ENCODE measurements at places on chromosomes 12 and 14.
A peak's percentile ranks its signal among the peaks of the same experiment; 100 is the strongest.

- DNase-seq: no peak
Observed at GRCh38 chr12:25529738-25530137, 23.3 kb downstream of the LMNTD1 start.

DNA sequence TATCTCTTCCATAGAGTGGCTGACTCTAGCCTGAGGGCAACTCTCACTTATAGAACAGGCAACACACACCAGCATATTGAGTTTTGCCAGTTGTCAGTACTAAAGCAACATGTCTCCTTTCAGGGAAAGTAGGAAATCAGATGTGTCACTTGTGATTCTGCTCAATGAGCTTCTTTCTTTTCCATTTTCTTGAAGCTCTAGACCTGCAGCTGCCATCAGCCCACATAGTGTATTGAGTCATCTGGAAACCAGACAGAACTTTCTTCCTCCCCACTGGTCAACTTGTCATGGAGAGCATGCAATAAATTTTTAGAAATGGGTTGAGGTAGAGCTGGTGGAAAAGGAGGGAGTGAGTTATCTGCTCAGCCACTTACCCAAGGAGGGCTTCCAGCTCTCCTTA lies 209.0 kb upstream of the PLEKHG7 start:
- no peak for DNase-seq

- no peak for DNase-seq
Observed at GRCh38 chr14:95711476-95712176, 2.3 kb downstream of the TCL1A start.

- DNase-seq: peak; percentile 45
Observed at GRCh38 chr14:53295985-53296582, 143.0 kb upstream of the DDHD1 start.

- DNase-seq: no peak
Observed at GRCh38 chr12:79885911-79886490, 48.9 kb downstream of the PPP1R12A start.

- DNase-seq: no peak
Observed at GRCh38 chr14:56378475-56378877, 201.1 kb upstream of the TMEM260 start.

DNA sequence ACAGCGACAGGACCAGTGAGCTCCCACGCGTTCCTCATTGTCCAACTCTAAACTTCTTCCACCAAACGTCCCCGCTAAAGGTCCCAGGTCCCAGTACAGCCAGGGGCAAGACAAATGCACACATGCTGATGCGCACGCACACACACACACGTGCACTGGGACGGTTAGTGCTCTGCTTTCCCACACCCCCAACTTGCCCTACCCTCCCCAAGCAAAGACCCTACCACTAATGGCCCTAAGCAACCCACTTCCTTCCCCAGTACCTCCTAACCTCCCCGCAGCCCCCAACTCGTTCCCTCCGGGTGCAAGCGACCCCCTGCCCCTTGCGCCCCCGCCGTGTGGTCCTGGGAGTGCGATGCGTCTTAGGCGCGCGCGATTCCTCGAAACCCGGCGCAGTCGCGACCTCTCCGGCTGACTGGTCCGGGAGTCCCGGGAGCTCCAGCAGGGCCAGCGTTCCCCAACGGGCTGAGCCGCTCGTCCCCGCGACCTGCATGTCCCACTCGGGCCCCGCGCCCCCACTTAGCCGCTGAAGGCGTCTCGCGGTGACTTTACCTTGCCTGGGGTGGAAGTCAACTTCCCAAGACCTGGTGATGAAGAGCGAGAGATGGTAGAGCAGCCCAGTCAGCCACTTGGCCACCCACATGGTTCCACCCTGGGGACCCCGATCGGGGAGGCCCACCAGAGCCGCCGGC lies 578 bp downstream of the ADAMTS20 start:
- DNase-seq: no peak

DNA sequence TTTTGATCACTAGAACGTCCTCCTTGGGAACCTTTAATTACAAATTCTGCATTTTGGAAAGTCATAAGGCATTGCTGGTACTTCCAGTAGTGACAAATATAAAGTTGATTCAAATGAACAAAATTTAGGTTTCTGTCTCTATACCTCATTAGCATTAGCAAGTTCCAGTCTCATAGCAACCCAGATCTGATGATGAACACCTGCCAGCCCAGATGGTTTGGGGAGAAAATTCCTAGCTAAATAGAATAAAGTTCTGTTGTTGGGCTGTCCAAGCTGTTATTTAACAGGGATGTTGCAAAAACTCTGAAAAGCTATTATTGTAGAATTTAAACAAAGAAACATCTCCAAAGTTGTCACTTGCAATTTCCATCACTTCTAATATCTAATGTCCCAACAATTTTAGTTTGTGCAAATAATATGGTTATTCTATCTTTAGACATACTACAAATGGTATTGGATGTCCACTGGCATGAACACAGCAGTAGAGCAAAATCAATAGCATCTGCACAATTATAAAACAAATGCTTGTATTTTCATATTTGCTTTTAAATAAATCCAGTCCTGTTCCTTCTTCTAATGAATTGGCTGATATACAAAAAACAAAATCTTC lies 299.4 kb downstream of the SLC16A7 start:
- DNase-seq: no peak

GRCh38 chr12:1844661-1845409 lies 24.5 kb downstream of the LRTM2 start:
- no peak for DNase-seq

- DNase-seq: no peak
Observed at GRCh38 chr12:107126796-107127481, 33.6 kb upstream of the CRY1 start.

DNA sequence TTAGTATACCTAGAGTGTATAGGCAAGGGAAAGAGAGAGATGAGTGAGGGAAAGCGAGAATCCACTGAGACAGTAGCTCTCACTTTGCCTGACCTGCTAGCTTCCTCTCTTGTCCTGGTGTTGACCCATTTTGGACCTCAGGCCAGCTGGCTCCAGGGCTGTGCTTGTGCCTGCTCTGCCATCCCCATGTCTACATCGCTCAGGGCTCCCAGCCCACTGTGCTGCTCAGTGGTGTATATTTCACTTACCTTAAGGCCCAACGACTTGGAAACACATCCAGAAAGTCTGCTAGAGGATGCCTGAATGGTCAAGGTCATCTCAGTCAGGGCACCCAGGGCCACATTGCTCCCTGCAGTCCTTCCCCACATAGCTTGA lies 964 bp upstream of the SERPINA4 start:
- DNase-seq: no peak

GRCh38 chr12:130685250-130685787 lies 30.8 kb downstream of the RIMBP2 start:
- DNase-seq: no peak

- DNase-seq: no peak
Observed at GRCh38 chr12:98533723-98534251, 18.4 kb downstream of the TMPO start.

DNA sequence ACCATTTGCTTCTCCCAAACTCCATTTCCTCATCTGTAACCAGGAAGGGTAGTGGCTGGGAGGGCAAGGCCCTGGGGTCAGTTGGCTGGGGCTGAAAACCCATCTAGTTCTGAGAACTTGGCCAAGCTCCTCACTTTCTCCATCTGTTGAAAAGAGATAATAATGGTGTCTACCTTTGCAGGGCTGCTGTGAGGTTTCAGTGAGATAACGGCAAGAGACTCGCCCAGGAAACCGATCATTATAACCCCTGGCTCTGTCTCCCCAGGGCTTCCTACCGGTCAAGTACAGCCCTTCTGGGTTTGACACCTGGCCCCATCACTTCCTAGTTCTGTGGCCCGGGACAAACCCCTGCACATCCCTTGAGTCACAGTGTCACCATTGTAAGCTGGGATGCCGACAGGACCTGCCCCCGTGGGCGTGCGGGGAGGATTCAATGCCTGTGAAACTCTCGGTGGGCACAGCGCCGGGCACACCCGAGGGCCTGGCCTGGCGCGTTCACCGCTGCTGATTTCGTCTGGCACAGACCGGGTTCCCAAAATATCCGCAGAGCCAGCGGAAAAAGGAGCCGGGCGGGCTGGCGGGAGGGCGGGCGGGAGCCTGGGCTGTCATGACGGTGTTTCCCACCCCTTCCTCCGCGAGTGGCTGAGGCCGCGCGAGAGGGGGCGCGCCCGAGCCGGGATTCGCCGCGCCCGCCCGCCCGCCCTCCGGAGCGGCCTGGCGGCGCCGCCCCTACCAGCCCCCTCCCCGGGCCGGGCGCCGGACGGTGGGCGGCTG lies 4.4 kb downstream of the KMT5A start:
- peak; percentile 97 for DNase-seq

DNA sequence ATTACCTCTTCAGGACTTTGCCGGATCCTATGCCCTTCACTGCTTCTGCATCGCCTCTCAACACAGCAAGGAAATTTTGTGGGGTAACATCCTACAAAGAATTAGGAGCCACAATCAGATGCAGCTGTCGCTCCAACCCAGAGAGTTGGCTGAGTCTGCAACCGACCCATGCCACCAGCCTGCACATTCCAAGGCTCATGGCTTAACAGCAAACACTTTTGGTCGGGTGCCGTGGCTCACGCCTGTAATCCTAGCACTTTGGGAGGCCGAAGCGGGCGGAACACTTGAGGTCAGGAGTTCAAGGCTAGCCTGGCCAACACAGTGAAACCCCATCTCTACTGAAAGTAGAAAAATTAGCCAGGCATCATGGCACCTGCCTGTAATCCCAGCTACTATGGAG lies 32.3 kb downstream of the LGMN start:
- DNase-seq: no peak

DNA sequence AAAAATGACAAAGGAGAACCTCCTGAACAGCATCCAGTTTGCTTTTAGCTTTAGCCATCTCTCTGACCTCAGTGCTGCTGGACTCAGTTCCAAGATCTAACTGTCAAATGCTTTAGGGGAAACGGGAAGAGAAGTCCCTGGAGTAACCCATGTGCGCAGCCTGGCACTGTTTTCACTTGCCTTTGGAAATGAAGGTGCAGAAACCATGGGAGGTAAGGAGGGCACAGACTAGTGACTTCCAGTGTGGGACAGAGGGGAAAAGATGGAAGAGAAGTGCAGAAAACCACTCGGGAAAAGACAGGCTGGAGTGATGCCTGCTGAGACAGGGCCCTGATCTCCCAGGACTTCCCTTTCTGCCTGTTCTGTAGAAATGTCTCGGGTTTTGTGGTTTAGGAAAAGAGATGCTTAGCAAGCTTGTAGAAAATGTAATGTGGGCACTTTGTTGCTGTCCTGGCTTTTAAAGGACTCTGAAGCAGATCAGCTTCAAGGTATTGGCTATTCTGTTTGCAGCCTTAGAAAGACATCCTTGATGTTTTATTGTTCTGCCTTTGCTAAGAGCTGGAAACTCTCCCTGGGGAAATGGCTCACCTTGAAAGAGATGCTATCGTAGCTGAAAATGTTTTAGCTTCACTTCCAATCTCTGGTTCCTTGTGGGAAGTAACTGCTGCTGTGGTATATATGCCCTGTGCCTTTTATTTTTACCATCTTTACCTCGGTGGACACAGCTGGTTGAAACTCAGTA lies 124.6 kb upstream of the HIF1A start:
- DNase-seq: no peak

- DNase-seq: no peak
Observed at GRCh38 chr14:74346341-74346740, 1.9 kb upstream of the VRTN start.

DNA sequence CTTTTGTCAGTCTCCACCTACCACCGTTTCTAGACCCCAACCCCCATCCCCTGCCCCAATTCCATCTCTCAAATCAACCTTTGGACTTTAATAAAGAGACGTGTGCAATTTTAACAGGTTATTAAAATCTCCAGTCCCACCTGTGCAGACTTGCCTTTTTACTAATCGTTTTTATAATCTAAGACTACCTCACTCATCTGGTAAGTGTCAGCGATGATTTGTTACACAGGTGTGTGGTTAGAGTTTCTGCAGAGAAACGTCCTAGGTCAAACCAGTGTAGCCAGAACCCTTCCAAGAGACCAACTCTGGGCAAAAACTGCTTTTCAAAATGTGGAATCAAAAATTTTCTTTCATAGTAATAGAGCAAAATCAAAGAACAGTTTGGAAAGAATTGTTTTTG lies 60.4 kb upstream of the PELI2 start:
- no peak for DNase-seq

GRCh38 chr12:54340846-54341245 lies 15.9 kb downstream of the COPZ1 start:
- DNase-seq: no peak

GRCh38 chr14:49768301-49769121 lies 558 bp downstream of the KLHDC2 start:
- DNase-seq: peak; percentile 66

DNA sequence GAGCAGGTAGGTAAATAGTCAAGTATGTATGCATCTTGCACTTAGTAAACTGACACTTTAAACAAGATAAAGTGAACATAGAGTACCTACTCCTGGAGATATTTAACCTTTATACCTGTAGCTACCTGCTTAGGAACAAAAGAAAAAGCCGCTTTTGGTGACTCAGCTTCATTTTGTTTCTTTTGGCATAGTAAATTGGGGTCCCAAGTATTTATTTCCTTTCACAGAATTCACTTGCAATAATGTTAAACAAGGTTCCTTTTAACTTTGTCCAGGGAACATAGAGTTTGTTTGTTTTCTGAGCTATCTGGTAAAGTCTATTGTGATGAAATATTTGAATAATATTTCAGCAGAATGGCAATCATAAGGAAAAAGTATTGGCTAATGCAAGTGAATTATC lies 20.0 kb downstream of the SLCO1B3 start:
- DNase-seq: no peak

GRCh38 chr12:68236421-68237059 lies 10.9 kb upstream of the IL26 start:
- DNase-seq: peak; percentile 52

Data from GM20000 (cell line).